ENCODE measurements at places on chromosomes 7 and 10. TPM values are rescaled to one million over a fixed set of nuclear protein-coding genes. Genes with fewer than 3 reads are reported as not detected.

The GPR141 gene
- not detected for total RNA-seq

DNA sequence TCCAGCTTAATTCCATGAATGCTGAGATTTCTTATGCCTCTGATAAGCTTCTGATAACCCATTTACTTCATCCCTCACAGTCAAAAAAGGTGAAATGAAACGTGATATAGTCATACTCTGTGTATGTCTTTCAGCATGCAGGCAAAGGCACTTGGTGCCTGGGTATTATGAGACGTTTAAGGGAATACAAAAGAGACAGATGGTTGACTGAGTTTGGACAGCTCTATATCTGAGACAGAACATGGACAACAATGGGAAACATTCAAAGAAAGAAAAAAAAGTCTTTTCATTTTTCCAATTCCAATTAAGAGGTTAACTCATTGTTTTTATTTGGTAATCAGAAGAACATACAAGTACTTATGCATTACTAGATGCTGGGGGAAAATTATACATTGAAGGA is 96.2 kb downstream of the PPP1R17 start:
- no peak for DNase-seq

GRCh38 chr7:99440195-99440594 is 1.5 kb downstream of the CPSF4 start:
- no peak for DNase-seq

GRCh38 chr10:82966130-82966529 is 1091.1 kb downstream of the NRG3 start:
- no peak for DNase-seq

- no peak for DNase-seq
These were observed 54.3 kb downstream of the PODXL start for GRCh38 chr7:131501930-131502685.

DNA sequence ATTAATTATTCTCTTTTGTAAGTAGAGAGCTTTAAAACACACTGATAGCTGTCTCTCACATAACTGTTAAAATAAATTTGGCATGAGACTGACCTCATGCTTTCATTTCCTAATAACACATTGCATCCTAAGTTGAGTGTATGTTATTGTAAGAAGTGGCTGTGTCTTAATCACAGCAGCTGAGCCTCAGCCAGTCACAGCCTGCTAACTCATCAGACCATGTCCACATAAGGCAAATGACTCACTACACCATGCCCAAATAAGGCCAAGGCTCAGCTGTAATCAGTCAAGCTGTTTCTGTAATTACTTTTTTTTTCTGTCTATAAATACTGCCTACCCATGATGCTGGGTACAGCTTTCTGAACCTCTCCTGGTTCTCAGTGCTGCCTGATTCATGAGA is 860.9 kb downstream of the XPNPEP1 start:
- DNase-seq = no peak

The BICC1 gene
- 9.3 TPM for total RNA-seq

Measured in ascending aorta (tissue), 2 donors.